ENCODE measurements at places on chromosomes 12 and 14. TPM values are rescaled to one million over a fixed set of nuclear protein-coding genes. Genes with fewer than 3 reads are reported as not detected.

DPPA3 gene
- polyA plus RNA-seq = not detected

OAS2 gene
- polyA plus RNA-seq = 8.1 TPM

RNASE3 gene
- not detected for polyA plus RNA-seq

LPCAT3 gene
- 27.3 TPM for polyA plus RNA-seq

MANSC4 gene
- polyA plus RNA-seq = not detected

KCNJ8 gene
- 4.0 TPM for polyA plus RNA-seq

SLC8A3 gene
- polyA plus RNA-seq = not detected

IL31 gene
- polyA plus RNA-seq = not detected

RBP5 gene
- 1.1 TPM for polyA plus RNA-seq

ZDHHC22 gene
- not detected for polyA plus RNA-seq

ARPC3 gene
- polyA plus RNA-seq = 452 TPM

PAWR gene
- 42.7 TPM for polyA plus RNA-seq

CAMKK2 gene
- 20.7 TPM for polyA plus RNA-seq

HELB gene
- polyA plus RNA-seq = 0.13 TPM

CCDC184 gene
- 2.8 TPM for polyA plus RNA-seq

WSCD2 gene
- polyA plus RNA-seq = not detected

Data from aorta (tissue), 5 donors.